RPMI8226 (cell line): ENCODE measurements at places on chromosomes 1 and 21.

DNA sequence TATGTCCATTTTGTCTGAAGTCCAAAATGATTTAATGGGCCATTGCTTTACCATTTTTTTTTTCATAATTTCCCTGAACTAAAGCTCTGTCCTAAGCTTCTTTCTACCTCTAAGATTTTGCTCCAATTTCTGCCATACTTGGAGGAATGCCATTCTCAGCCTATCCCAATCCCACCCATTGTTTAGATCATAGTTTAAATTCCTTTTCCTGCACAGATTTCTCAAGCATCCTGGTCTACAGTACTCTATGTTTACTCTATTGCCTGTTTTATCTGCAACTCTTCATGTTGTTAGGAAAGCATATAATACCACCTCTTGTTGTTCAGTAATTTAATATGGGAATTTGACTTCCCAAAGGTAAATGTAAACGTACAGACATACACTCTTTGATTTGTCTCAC, 30.8 kb downstream of the ADAMTS1 start:
- no peak for DNase-seq

GRCh38 chr21:35677298-35677841, 383.0 kb downstream of the SETD4 start:
- DNase-seq: no peak

GRCh38 chr1:229792012-229792975, 166.2 kb downstream of the URB2 start:
- DNase-seq: no peak

DNA sequence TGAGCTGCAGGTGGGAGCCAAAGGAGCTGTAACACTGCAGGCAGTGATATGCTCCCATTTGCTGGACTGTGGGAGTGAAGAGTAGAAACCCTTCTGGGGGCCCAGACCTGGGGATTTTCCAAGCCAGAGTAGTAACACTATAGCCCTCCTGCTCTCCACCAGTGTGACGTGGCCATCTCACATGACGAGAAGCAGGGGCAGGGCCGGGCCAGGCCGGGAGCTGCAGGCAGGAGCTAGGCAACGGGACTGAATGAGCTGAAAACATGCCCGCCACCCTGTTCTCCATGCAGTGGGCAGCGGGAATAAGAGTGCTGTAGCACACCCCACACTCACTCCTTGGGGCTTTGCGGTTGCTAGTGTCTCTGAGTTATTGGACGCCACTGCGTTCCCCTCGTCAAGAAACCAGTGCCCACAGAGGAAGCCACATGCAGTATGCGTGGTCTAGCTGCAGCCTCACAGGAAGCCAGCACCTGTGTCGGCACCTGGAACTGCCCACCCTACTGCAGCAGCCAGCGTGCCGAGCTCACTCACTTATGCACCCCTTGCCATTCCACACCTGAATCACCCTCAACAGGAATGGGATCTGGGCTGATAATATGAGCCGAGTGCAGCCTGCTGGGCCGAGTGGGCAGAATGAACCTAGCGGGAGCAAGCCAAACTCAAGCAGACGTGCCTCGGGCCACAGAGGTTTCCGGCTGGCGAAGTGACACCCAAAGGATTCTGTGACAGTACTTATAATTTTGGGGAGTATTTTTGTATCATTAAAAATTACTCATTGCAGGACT, 1389.6 kb downstream of the KCNT2 start:
- DNase-seq: no peak

DNA sequence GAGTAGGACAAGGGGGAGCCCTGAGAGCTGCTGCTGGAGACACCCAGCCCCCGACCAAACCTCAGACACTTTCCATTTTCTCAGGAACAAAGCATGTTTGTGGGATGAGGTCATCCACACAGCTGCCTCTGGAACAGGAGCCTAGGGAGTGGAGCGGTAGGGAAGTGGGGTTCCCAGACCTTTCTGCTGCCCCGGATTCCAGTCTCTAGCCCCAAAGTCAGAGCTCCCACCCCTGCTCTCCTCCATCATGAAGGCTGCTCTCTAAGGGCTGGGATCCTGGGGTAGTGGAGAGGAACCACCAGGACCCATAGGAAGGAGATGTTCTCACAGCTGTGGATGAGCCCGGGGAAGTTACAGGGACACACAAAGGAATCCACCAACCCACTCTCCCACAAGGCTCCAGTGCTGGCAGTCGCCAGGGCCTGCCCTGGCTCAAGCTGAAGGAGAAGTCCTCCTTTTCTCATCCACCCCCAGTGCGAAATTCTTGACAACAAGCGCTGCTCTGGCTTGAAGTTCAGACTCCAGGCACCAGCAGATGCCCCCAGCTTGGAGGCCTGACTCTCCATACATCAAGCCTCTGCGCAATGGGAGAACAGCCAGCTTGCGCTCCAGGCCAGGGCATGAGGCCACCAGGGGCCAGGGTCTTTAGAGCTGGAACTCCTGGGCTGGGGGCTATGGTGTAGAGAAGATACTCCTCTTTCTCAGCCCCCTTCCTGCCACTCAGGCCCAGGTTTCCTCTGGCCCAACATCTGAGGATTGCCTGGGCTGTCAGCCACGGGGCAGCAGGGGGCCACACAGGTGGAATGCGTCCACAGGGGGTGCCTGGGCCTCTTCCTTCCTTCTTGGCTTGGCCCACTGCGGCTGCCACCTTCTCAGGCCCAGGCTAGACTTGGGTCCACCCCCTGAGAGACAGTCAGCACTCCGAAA, 4.5 kb downstream of the FHL3 start:
- DNase-seq: no peak

- no peak for DNase-seq
Measured at GRCh38 chr21:31343680-31344480, at the start of gene TIAM1. TIAM1 (minus strand) TSS chr21:31344261; CDS start chr21:31266972, 77,289 bp downstream.

- DNase-seq: no peak
Measured at GRCh38 chr1:150753416-150753815, 12.2 kb downstream of the CTSS start.
